LHCN-M2 (cell line): ENCODE measurements at places on chromosomes 6 and 20. TPM values are rescaled to one million over a fixed set of nuclear protein-coding genes. Genes with fewer than 3 reads are reported as not detected.

DNA sequence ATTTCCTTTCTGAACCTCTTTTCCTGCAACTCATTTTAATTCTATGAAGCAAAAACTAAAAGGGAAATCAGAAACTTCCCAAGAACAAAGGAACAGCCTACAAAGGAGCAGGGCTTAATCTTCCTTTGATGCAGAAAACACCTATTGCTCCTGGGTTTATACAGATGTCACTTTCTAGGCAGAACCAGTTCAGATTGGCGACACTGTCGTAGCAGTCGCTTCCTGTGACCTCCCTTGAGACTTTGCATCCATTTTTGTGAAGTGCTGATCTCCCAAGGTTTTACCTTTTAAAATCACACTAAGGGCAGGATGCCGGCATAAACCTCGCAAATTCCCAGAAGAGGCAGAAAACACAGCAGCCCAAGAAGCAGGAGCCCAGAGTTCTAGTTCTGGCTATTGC lies 40.1 kb downstream of the JAG1 start:
- DNase-seq, result no peak

- DNase-seq, result peak; percentile 93
Observed at GRCh38 chr6:26556263-26557070, 18.3 kb downstream of the HMGN4 start.

- no peak for DNase-seq
Observed at GRCh38 chr6:61640463-61640862, 645.6 kb downstream of the KHDRBS2 start.

GRCh38 chr20:43960231-43960630 lies 45.6 kb downstream of the TOX2 start:
- DNase-seq, result no peak

DNA sequence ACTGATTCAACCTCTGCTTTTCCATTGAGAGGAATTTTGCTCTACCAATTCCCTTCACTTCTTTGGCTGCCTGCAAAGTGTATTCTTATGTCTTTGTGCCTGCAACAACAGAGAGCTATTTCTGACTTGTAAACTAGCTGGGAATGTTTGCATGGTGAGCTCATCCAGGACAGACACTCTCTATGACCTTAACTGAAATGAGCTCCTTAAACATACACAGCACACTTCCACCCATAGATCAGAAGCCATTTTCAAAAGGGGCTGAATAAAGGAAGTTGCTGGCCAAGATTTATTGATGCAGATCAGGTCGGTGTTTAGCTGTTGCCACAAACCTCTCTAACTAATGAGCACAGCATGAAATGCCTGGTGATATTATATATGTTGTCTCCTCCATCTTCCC lies 377.7 kb downstream of the BTBD9 start:
- DNase-seq, result peak; percentile 94

DNA sequence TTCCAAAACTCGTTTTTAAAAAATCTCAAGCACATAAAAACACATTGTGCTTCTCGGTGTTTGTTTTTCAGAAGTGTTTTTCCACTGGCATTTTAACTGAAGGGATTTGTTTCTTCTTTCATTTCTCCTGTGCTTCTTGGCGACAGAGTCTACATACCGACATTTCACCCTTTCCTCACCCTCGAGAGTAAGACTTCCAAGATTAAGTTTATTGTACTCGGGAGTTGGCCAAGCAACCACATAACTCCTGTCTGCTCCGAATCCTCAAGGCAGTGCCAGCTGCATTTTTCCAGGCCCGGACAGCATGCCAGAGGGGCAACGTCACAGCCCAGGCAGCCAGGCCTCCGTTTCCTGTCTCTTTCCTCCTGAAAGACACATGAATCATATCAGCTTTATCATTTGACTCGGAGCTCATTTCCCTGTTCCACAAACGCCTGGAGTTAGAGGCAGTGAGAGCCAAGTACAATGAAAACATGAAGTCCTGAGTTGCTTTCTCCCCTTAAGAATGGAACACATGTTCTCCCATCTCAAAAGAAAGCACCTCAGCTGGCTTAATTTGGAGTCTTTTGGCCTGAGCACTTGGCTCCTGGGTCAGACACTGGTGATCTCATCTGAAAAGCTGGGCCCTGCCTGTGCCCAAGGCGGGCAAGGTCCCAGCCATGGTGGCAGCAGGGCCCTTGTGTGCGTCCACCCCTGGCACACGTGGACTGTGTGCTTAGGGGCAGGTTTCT lies 23.2 kb upstream of the FAM50B start:
- DNase-seq, result peak; percentile 98

- no peak for DNase-seq
Observed at GRCh38 chr6:8069631-8070284, 5.6 kb upstream of the BLOC1S5 start.

GSTA5 gene
- not detected in 2 replicates for total RNA-seq

PSORS1C1 gene
- total RNA-seq, result 0.64 and 0.69 TPM in 2 replicates

TINAG gene
- 0.13 and 0.29 TPM in 2 replicates for total RNA-seq
